ENCODE measurements at places on chromosomes 1 and 21.

DNA sequence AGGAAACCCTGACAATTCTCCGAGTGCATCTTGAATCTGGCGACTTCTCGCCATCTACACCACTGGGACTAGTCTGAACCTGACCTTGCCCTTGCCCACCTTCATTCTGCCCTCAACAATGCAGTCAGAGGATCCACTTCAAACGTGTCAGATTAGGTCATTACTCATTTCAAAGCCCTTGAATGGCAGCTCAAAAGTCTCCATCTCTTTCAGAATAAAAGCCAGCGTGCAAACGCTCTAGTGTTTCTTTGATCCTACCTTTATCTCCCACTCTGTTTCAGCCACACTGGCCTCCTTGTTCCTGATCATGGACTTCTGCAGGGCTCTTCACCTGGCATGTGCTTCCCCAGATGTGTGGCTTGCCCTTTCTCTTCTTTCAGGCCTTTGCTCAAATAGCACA, 31.3 kb downstream of the SLC30A1 start:
- no peak for DNase-seq

DNA sequence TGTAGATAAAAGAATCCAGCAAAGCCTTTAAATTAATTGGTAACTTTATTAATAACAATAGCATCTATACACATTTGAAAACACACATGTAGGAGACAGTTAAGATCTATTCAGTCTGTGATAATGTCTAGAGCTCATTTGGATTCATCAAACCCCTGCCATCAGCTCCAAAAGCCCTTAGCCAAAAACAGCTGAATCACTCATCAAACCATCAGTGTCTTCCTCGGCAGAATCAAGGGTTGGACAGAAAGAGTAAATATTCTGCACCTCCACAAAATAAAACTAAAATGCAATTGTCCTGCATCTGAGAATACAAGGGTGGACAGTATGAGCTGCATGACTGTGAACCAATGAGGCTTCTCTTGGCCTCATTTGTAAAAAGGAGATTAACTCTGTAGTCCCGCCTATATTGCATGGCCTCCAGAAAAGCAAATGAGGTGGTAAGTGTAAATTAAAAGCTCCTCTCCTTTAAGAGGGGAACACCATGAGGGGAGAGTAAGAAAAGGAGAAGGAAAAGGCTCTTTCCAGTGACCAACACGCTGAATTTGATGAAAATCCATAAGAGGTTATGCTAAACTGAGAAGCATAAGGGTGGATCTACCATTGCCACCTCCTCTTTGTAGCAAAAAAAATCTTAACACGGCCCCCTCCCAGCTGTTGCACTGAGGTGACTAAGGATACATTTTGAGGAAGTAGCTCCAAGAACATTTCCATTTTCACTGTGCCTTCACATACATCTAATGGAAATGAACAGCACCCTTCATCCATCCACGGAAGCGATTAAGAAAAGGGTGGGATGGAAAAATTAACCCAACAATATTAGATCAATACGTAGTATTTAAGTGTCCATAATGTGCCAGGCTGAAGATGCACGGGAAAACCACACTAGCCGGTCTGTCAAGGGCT, 14.7 kb upstream of the BOLA1 start:
- peak; percentile 51 for DNase-seq

DNA sequence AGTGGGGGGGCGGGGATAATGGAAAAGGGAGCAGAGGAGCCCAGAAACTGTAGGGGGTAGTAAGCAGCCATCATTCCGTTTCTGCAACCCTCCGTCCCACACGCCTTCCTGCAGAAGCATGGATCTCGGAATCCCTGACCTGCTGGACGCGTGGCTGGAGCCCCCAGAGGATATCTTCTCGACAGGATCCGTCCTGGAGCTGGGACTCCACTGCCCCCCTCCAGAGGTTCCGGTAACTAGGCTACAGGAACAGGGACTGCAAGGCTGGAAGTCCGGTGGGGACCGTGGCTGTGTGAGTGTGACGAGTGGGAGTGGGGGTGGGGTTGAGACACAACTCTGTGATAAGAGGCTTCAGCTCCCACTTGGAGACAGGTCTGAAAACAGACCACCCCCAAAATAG, 706 bp downstream of the CREB3L4 start:
- no peak for DNase-seq

DNA sequence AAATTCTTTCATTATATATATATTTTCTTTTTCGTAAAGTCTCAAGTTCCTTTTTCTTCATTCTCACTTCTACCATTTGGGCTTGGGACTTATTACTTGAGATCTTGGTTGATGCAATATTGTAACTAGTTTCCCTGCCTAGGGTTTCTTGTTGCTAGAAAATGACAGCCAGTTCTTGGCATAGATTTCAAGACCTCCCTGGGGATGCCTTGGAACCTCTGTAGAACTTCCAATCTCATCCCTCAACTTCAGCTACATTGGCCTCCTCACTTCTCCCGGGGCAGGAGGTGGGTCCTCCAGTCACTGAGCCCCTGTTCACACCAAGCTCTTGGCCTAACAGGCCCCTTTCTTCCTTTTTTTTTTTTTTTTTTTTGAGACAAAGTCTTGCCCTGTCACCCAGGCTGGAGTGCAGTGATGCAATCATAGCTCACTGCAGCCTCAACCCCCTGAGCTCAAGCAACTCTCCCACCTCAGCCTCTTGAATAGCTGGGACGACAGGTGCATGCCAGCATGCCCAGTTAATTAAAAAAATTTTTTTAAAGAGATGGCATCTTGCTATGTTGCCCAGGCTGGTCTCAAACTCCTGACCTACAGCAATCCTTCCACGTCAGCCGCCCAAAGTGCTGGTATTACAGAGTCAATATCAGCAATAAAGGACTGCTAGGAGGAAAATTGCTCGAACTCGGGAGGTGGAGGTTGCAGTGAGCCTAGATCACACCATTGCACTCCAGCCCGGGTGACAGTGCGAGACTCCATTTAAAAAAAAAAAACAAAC, 33.1 kb downstream of the MAP3K7CL start:
- no peak for DNase-seq

GRCh38 chr1:150798525-150798924, 9.5 kb downstream of the CTSK start:
- DNase-seq = peak; percentile 78

DNA sequence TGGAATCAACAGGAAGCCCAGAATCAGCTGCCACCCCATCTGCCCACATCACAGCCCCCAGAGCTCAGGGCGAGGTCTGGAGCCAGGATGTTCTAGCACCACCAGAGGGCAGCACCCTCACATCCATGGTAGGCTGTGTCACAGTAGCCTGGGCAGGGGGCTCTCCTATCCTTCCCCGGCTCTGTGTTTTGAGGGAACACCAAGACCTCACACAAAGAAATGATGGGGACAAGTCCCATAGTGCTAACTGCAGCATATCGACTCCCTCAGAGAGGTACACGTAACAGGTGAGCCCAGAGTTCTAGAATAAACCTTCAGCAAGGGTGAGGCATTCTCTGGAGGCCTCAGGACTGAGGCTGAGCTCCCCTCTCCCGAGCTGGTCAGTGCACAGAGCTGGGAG, 2.3 kb upstream of the KCNC4 start:
- DNase-seq = peak; percentile 37

DNA sequence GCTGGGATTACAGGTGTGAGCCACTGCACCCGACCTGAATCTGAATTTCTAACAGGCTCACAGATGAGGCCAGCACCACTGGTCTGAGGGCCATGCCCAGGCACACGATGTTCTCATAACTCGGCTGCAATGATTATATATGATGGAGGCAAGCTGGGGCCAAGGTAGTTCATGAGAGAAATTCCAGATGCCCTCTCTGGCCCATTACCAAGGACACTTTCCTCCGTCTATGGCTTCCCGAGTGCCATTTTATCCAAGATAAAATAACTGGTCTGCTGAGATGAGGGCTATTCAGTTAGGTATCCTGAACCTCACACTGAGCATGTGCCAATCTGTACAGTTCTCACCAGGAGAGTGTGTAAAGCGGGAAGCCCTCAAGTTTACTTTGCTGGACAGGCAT, 16.5 kb downstream of the TMPRSS2 start:
- DNase-seq = no peak

DNA sequence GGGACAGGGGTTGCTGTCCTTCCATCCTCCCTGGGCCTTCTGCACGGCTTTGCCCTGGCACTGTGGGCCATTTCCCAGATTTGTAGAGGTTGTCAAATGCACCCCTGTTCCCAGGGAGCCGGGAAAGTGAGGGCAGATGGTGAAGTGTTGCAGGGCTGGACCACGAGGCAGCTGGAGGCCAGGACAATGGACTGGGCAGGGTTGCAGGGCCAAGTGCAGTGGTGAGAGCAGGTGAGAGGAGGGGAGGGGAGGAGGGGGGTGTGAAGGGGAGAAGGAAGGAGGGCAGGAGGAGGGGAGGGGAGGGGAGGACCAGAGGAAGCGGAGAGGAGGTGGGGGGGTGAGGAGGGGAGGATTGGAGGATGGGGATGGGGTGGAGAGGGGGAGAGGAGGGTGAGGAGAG, 443.9 kb downstream of the CAMTA1 start:
- no peak for DNase-seq

Data from fibroblast of skin of right biceps (primary cell).